ENCODE measurements at places on chromosomes 4 and X.

- DNase-seq = no peak
Observed at GRCh38 chr4:37978248-37978924, 18.2 kb downstream of the PTTG2 start.

GRCh38 chr4:126533146-126533805, 1099.5 kb upstream of the INTU start:
- no peak for DNase-seq

DNA sequence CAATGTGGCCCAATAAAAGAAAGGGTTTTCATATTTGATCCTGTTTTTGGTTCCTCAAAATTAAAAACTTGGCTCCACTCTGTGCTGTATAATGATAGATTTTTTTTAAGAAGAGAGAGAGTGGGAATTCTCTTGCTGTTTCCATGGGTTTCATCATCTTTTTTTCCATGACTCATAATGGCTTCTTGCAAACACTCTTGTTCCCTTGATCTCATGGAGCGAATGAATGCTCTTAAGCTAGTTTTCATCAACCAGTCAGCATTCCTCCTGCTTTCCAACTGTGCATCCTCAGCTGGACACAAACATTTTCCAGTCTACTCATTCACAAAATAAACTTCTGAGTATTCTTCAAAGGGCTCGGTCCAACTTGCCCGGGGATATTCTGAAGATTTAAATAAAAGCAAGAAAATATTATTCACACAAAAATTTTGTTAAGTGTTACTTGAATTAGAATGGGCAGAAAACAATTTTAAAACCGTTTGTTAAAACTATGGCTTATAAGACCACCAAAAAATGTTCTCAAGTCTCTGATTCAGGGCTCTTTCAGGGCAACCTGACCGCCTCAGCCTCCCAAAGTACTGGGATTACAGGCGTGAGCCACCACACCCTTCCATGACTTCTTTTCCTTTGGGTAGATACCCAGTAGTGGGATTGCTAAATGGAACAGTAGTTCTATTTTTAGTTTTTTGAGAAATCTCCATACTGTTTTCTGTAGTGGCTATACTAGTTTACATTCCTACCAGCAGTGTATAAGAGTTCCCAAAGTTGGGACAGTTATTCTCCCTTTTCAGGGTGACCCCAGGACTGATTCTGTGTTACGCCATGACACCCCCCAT, 64.7 kb downstream of the TMEM156 start:
- DNase-seq = no peak

- DNase-seq = no peak
Observed at GRCh38 chr4:79650794-79651431, 242.9 kb upstream of the GK2 start.

DNA sequence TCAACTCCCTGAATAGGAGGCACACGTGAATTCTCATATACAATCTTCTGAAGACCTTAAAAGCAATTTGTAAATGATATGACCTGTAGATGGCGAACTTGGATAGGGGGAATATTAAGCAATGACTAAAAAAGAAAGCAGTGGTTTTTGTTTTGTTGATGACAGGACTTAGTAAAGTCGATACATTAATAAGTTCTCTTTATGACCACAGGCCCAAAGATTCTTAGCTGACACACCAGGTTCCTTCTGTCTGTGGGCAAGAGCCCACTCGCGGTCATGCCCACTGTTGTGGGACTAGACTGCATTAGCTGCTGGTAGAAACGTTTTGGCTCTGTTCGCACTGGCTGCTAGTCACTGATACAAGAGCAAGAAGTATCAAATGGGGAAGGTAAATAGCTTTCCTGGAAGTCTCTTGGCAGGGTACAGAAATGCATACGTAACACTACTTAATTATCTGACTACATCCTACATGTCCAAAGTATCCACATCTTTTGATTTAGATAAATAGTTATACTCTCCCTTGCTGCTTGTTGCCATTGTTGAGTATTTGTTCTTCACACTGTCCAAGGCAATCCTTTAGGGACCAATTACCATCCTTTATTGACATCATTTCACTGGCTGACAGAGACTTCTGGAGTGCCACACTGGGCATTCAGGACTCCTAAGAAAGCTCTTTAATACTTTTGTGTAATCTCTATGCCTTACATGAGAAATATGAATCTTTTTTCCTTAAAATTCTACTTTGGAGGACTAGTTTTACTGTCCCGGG, 31.0 kb downstream of the ALPK1 start:
- peak; percentile 68 for DNase-seq

DNA sequence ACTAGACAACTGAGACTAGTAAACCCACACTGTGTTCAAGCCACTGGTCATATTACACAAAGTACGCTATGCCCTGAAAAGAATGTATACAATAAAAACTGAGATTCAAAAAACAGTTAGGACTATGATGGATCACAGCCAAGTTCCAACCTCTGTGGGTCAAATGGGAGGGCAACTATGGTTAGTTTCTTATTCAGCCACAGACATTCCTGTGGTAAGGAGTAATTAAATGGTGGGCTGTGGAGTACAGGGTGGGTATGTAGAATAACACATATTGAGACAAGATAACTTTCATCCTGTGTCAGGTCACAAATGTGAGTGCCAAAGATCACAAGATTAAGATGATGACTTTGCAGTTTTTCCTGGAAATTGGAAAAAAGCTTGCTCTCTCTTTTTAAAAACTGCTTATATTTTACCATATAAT, 167.2 kb downstream of the NPNT start:
- no peak for DNase-seq

DNA sequence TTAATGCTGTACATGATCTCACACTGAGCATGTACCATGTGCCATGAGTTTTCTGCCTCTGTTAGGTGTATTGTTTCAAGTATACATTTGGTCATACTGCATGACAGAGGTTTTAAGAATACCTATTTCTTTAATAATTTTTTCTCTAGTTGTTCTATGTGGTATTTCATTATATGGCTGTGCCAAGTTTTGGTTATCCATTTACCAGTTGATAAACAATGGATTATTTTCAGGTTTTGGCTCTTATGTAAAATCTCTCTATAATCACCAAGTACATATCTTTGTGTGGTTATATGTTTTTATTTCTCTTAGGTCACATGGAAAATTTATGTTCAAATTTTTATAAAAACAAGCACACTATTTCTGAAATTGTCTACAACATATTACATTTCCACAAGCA, 221.9 kb downstream of the GPM6A start:
- DNase-seq = no peak

DNA sequence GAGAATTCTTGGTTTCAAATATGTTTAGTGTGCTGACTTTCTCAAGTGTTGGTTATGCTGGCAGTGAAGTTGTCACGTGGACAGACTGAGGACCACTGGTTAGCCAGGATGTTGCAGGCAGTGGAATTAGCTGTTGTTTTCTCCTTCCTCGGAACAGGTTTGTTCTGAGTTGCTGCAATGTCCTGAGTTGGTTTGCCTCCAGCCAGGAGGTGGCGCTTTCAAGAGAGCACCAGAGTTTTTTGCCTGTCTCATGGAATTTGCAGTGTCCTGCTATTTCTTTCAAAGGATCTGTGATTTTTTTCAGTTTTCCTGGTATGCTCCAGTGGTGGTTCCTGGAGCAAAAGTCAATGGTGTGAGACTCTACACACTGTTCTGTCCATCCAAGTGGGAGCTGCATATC, 158.1 kb upstream of the CXorf66 start:
- DNase-seq = no peak

DNA sequence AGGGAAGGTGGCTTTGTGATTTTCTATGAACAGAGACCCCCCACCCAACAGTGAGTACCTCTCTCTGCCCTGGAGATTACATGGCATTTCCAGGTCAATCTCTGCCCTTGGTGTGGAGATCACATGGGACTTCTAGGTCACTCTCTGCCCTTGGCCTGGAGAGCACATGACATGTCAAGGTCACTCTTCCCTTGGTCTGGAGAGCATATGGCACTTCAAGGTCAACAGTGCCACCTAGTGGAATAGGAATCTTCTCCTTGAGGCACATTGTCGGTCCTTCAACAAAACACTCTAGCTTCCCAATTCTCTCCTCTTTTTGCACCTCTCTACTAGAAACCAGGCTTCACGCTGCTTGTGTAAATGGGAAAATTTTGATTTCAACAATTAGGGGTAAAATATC, 66.2 kb upstream of the TACR3 start:
- DNase-seq = peak; percentile 17

- DNase-seq = peak; percentile 22
Observed at GRCh38 chr4:55545151-55545550, 1.6 kb downstream of the CLOCK start.

DNA sequence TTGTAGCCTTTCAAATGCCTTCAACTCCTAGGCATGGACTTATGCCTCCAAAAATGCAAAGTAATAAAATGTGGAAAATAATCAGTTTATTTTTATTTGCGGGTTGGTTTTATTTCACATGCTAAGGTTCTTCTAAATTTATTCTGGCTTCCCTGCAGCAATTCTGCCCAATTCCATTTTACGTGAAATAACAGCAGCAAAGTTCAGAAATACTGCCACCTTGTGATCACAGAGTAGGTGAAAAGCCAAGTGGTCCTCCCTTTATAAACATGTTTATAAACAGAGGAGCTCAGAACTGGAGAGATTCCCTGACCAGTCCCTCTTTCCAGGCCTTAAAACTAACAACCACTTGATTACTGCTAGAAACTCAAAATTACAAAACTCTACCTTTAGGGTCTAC, 14.7 kb upstream of the DCHS2 start:
- DNase-seq = peak; percentile 53

DNA sequence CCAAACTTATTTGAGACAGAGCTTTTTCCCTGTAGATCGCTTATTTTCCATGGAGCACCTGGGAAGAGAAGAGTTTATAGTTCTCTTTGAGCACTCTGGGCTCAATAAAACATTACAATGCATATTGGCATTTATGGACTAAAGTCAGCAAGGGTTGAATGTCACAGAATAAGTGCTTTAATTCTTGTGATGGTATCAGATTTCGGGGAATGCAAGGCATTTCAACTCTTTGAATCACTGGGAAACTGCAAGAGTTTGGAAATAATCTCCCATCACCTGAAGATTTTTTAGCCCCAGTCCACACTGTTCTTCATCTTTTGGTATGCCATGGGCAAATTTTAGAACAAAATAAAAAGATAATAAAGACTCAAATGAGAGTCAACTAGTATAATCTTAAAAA, 111.5 kb upstream of the WDFY3 start:
- DNase-seq = no peak

DNA sequence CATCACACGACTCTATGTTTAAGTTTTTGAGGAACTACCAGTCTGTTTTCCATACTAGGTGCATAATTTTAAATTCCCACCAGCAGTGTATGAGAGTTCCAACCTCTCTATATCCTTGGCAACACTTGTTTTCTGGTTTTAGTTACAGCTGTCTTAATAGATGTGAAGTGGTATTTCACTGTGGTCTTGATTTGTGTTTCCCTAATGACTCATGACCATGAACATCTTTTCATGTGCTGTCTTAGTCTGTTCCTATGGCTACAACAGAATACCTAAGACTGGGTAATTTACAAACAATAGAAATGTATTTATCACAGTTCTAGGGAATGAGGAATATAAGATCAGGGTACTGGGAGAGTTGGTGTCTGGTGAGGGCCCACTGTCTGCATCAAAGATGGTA, 51.5 kb upstream of the GPR78 start:
- DNase-seq = no peak

DNA sequence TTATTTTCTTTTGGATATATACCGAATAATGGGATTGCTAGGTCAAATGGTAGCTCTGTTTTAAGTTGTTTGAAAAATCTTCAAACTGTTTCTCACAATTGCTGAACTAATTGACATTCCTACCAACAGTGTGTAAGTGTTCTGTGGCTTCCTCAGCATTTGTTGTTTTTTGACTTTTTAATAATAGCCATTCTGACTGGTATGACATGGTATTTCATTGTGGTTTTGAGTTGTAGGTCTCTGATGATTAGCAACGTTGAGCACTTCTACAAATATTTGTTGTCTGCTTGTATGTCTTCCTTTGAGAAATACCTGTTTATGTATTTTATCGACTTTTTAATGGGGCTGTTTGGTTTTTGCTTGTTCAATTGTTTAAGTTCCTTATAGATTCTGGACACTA, 680.1 kb upstream of the GRIA3 start:
- no peak for DNase-seq

- DNase-seq = no peak
Observed at GRCh38 chr4:98950925-98951324, 22.0 kb upstream of the EIF4E start.

- DNase-seq = no peak
Observed at GRCh38 chr4:98352396-98352795, 91.2 kb downstream of the RAP1GDS1 start.

DNA sequence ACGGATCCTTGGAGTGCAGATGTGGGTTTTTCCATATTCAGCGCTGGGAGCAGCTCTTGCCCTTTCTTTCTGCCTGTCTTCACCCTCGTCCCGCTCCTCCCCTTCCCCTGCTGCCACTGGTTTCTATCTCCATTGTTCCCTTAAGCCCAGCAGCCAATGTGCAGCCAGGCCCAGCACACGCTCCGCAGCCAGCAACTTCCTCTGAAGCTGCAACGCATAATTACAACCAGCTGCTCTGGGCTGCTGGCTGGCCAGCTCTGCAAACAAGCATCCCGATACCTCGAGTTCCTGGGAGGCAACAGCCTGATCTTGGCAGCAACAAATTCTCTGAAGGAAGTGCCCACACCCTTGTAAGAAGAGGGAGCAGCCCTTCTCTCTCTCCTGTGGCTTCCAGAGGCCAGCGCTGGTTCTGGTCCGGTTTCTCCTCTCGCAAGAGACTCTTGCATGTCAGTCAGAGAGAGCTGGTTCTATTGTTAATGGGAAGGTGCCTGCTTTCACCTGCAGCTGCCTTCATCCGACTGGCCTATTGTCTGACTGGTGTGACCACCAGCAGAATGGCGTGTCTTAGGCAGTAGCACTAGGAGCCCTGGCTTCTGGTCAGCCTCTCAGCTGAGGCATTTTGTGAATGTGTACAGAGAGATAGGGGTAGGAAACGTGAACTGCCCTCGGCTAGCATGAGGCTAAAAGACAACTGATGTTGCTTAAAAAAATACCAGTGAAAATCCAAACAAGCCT, 83.8 kb upstream of the MAML3 start:
- DNase-seq = no peak

DNA sequence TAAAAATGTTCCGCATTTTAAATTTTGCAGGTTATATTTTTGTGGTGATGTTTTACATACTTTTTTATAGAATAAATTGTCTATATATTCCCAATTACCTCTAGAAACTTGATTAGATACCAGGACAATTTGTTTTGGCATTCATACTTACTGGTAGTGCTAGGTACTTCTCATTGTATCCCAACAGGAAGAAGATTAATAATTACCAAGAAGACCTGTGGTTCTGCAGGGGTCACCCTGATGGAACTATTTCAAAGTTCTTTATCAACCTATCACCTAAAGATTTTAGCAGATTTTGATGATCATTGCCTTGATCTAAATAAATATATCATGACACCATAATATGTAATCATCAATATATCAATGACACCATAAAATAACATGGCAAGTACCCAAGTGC, 22.5 kb upstream of the FAM9A start:
- no peak for DNase-seq
